ENCODE measurements at places on chromosomes 3 and 15.

DNA sequence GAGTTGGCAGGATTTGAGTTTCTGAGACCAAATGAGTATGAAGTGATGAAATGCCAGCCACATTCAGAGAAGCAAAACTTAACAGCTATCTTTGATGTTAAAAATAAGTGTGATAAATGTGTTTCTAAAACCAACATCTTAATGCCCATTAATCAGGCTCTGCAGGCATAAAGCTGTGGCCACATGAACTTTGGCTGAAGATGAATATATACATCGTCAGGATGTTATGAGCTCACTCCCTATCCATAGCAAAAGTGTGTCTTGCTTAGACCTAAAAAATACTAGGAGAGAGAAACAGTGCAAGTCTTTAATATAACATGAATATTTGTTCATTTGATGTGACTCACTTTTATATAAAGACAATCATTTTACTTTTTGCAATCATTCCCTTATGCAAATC lies 218.0 kb downstream of the CADM2 start:
- DNase-seq, result no peak

DNA sequence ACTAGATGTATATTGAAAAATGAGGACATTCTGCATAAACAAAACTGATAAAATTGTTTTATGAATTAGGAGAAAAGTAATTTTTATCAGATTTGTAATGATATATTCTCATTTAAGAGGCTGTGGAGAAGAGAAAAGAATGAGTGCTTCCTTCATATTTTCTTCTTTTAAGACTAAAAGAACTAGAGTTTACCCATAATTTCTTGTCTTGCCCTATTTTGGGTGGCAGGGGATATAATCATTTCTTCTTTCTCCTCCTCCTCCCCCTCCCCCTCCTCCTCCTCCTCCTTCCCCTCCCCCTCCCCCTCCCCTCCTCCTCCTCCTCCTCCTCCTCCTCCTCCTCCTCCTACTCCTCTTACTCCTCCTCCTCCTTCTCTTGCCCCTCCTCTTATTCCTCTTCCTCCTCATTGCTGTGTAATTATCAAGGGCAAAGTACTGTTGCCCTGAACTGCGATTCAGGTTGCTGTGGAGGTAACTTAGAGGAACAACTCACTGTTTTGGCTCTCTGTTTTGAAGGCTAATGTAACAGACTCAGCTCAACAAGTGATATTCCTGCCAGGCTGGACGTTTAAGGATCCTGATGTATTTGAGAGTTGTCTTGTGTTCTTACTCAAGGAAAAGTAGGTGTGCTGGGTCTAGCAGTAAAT lies 555.4 kb downstream of the AGBL1 start:
- no peak for DNase-seq

DNA sequence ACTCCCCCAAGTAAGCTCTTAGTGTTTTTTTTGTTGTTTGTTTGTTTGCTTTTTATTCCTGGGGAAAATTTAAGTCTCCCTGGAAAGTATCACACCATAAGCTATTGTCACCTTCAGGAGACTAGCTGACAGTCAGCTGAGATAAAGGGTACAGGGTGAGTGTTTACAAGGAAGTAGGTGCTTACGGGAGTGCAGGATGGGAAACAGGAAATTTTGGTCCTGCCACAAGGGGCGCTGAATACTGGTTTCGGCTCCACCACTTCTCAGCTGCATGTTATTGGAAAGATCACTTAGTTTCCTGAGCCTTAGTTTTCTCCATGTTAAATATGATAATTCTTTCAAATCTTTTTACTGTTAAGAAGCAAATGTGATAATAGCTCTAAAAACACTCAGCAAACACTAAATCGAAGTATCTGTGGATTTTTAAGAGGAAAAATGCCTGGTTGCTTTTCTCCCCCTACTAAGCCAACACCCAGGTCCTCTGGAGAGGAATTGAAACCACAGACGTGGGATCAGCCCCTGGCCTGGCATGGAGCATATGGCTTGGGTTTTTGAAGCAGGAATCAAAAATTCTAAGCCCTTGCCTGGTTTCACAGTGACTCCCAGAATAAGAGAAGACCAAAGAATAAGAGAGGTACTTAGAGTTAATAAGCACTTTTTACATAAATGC lies 90.7 kb downstream of the SCN11A start:
- DNase-seq, result no peak

DNA sequence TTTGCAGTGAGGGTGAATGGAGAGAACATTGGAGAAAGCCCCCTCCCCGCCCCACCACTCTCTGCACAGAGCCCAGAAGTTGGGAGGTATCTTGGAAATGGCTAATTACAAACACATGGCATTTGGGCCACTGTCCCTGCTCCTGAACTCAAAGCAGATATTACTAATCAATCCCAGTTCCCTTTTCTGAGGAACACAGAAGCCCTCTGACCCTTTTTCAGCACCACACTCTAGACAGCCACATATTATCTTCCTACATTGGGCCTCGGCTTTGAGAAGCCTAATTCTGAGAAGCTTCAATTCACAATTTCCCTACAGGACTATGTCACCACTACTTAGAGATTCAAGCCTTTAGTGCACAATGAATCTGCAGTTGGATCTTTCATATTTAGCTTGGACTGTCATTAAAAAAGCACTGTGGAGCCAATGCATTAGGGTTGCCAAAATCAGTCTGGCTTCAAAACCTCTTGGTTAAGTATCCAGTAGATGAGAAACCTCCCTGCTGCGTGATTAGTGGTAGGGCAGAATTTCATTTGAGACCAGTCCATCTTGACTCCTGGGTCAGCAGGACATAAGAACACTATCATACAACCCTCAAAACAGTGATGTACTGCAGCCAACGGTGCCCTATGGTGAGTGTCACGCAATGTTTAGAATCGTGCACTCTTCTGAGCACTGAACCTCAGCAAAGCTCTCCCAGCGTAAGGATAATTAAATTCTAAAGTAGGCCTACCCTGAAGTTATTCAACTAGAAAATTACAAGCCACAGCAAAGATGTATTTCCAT lies 26.1 kb downstream of the MGLL start:
- no peak for DNase-seq

- no peak for DNase-seq
Measured at GRCh38 chr15:56719774-56720555, 13.3 kb downstream of the ZNF280D start.

GRCh38 chr3:155192957-155193746 lies 100.3 kb downstream of the STRIT1 start:
- DNase-seq, result no peak

GRCh38 chr3:51675201-51675611 lies 4.2 kb downstream of the TEX264 start:
- DNase-seq, result no peak

GRCh38 chr3:124520970-124521369 lies 209.3 kb upstream of the UMPS start:
- DNase-seq, result no peak

DNA sequence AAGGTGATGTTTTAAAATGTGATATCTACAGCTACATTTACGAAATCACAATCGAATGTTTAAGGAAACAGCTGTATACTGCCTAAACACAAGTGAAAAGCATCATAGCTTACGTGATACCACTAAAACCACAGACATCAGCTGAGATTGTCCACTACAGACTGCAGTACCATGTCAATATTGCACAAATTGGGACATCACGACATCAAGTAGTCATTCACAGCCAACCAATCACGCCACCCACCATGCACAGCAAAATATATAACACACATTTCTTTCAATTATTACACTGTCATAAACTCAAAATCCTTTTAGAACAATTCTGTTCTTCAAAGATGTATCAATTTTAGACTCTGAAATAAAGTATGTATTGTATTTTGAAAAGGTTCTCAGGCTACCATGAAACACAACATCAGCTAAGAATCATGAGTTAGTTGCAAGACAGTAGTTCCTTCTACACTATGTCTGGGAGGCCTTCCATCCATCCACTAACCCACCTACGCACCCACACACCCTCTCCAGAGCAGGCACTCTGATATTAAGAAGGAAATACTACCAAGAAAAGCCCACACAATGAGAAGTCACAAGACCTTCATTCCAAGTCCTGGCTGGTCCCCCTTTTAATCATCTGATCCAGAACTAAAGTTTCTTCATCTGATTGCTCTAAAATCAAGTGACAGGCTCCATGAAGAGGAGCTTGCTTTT lies 3.1 kb downstream of the DMXL2 start:
- DNase-seq, result no peak

- DNase-seq, result no peak
Measured at GRCh38 chr3:44993471-44994205, 17.6 kb downstream of the EXOSC7 start.

DNA sequence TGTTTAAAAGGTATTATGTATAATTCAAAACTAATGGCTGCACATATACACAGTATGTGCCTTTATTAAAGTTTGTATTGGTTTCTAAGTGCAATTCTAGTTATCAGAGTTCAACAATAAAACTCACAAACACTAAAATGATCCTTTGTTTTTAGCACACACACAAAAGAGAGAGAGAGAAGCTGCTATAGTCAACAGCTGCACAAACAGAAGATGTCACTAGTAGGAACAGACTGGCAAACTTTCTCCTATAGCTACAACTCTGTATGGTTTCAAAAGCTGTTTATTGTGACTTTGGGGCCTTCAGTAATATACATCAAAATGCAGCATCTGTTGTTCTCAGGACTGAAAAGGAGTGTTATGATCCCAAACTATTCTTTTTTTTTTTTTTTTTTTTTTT lies 6.1 kb downstream of the SECISBP2L start:
- no peak for DNase-seq
